ENCODE measurements at places on chromosomes 3 and 15.

DNA sequence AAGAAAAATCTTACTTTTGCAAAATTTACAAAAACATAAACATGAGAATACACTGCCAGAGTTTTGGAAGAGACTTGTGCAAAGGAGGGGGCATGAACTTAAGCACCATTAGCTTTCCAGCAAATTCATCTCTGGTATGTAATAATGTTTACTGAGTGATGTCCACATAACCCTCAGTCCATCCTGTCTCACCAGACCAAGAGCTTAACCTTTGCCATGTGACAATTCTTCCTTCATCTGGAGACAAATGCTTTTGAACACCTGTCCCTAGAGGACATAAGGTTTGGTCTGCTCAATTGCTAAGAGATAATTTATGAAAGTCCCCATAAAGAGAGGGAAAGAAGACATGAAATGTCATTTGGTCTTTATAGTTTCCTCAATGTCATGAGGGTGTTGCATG lies 412.3 kb downstream of the ERC2 start:
- no peak for DNase-seq

GRCh38 chr15:35583863-35584528 lies 38.0 kb upstream of the DPH6 start:
- no peak for DNase-seq

DNA sequence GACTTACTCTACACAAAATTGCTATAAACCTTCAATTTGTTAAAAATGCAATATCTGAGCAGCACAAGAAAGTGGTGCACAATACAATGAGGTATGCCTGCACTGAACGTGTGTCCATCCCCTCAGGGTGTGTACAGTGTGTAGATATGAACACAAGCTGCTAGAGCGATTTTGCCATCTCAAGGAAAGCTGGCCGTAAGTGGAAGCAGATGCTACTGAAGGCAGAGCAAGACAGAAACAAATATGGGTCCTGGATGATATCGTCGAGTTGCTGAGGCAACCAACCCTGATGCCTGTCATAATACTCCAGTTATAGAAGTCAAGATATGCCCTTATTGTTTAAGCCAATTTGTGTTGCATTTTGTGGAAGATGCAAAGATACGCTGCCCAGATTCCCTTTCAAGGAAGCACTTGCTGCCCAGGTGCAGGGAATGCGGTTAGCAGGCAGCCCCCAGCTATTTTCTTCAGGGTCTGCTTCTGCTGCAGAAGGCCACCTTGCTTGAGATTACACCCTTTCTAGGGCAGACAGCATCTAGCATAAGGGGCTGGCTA lies 25.8 kb upstream of the EHHADH start:
- no peak for DNase-seq

DNA sequence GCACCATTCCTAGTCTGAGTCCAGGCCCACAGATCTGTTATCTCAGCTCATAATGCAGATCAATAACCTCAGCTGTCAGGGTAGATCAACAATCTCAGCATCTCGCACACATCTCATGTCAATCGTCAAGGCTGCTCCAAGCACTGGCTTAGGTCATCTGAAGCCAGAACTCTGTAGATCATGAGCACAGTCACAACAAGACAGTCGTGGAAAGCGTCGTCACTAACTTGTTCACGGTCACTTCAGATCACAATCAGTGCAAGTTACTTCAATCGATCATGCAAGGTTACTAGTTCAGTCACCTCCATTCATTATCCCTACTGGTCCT lies 71.8 kb downstream of the RBPMS2 start:
- DNase-seq: no peak

GRCh38 chr3:186255703-186256331 lies 106.2 kb downstream of the DGKG start:
- no peak for DNase-seq

- no peak for DNase-seq
Measured at GRCh38 chr3:31567036-31567435, 34.3 kb downstream of the STT3B start.

DNA sequence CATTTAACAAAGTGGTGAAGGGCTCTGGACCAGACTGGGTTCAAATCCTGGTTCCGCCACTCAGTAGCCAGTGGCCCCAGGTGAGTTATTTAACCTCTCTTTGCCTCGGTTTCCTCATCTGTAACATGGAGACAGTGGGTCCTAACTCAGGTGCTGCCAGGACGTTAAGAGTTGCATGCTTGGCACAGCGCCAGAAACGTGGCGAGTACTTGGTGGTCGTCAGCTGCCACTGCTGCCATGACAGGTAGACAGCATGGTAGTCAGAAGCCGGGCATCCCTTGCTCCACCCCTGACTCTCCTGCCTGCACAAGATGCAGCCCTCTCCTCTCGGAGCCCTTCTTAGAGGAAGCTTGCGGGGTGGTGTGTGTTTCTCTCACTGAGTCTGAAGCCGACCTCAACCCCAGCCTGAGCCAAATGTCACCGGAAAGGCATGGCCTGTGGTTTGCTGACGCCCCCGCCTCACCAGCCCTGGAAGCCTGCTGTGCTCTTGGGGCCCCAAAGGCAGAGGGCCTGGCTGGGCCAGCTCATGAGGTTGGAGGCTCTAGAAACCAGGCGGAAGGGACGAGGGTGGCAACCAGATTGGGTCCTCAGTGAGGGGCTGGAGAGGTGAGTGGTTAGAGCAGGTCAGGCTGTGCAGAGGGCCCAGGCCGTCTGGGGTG lies 160.8 kb upstream of the TLE3 start:
- peak; percentile 44 for DNase-seq

DNA sequence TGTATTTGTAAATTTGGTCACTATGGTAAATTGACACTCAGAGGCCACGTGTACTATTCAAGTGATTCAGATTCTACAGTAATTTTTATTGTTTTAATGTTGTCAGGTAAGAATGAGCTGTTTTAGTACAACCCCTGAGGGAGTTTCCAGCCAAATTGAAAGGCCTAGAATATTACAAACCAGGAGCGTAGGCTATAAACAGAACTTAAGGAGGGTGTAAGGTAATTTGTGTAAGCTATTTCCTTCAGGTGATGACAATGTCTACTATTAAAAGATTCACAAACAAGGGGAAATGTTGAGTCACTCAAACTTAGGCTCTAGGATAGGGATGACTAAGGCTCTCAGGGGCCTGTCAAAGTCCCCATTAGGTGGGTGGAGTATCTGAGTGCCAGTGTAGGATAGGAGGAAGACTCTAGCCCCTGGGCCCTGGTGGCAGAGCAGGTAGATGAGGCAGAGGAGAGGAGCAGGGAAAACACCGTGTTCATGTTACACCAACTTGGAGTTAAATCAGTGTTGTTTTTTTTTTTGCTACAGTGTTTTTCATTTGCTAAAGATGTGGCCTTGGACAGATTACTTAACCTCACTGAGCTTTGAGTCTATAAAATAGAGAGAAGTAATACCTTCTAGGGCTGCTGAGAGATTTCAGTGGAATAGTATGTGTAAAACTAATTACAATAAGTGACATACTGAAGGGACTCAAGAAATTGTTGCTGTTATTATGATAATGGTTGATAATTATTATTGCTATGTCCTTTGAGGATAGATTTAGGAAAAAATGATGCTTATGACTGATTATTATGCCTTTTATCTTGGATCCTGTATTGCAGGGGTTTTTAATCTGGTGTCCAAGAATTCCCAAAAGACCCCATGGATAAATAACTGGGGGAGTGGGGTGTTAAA lies 10.3 kb downstream of the TM4SF1 start:
- peak; percentile 60 for DNase-seq

GRCh38 chr3:168991803-168992202 lies 671.7 kb downstream of the MECOM start:
- DNase-seq: no peak

- DNase-seq: no peak
Measured at GRCh38 chr3:52844290-52844975, 9.6 kb upstream of the MUSTN1 start.

DNA sequence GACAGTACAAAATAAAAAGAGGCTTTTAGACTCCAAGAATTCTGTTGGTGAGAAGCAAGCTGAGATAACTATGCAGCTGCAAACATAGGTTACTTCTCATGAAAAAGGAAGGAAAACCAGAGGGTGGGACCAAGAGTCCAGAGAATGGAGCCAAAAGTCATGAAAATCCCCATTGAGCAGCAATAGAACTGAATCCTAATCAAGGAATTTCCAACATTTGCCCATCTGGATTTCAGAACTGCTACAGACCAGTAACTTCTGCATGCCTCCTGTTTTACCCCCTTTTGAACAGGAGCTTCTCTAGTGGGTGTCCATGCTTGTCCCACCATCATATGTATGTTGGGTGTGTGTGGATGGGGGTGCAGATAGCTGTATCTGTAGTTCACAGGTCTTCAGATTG lies 33.6 kb upstream of the BNC1 start:
- no peak for DNase-seq

DNA sequence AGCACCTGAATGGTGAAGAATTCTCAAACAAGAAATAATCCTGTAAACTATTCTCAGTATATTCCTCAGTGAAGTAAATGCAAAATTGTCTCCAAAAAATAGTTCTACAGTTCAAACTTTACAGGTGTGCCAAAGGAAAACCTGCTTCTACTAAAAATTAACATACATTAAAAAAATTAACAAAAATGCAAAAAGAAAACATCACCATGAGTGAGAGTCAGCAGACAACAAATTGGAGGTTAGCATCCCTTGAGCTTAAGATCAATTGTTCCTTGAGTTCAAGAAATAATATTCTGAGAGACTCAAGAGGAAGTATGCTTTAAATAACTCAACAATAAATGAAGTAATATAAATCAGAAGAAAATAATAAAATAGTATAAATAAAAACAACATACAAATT lies 278.4 kb upstream of the MME start:
- no peak for DNase-seq

GRCh38 chr3:171731691-171732090 lies 78.6 kb downstream of the PLD1 start:
- DNase-seq: no peak

- DNase-seq: no peak
Measured at GRCh38 chr15:69490356-69491037, 37.9 kb downstream of the RPLP1 start.

DNA sequence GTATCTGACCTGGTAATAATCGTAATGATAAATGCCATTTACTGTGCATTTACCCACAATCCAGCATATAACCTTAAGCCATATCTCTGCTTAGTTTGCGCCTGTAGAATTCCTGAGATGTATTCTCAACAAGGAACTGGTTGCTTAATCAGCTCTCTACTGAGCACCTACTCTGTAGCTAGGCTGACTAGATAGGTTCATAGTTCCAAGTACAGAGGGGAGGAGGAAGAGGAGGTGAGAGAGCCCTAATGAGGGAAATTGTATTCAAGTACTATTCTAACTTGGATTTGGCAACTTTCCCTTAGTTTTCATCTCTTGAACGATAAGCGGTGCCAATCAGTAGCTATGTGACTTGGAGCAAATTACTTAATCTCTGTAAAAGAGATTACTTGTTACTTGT lies 5.6 kb upstream of the AKAP13 start:
- DNase-seq: no peak

GRCh38 chr3:13525827-13526625 lies 22.9 kb upstream of the FBLN2 start:
- DNase-seq: no peak

DNA sequence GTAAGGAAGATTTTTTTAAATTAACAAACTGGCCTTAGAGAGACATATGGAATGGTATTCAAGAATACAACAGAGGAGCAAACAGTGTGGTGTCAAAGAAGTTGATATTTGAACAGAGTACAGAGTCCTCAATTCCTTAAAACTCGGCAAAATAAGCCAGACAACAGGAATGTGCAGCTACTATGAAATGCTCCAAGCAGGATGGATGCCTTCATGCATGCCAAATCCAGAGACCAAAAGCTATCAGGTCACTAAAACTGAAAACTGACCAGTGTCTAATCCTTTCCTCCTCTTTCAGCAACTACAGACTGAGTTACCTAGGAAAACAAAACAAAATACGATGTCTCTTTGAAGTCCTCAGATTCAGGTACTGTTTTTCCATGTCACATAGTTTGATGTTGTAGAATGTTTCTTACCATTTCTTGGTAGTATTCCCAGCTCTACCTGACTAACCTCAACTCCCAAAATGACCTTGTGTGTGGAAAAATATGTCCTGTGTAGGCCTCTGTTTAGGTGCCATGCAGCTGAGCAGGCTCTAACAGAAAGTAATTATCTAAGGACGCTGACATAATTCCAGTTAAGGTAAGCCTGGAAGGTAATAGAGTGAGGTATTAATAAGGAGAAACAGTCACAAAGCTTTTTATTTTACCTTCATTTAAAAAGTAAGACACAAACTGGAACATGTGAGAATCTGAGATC lies 46.9 kb downstream of the TBL1XR1 start:
- no peak for DNase-seq

GRCh38 chr3:163450698-163451097 lies 1627.6 kb downstream of the SI start:
- DNase-seq: no peak

DNA sequence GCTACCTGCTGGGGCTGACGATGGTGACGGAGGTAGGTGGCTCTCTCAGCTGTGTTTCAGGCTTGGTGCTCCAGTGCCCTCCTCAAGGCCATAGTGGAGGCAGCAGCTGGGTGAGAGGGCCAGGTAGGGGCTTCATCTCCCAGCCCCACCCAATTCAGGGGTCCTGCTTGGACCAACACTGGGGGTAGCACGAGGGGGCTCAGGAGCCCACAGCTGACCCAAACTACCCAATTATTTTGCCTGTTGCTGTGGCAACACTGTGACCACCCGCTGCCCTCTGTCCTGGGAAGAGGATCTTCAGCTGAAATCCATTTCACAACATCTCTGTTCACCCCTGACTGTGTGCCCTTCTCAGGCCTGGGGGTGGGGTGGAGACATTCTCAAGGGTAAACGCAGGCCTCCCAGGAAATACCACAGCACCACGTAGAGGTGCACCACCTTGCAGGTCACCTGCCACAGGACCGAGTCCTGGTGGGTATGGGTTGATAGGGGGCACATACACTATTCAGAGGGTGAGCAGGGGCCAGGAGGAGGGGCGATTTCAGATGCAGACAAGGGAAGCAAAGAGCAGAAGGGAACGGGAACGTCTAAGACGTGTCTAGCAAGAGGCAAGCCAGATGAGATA lies 62.7 kb downstream of the GRIP2 start:
- DNase-seq: no peak

DNA sequence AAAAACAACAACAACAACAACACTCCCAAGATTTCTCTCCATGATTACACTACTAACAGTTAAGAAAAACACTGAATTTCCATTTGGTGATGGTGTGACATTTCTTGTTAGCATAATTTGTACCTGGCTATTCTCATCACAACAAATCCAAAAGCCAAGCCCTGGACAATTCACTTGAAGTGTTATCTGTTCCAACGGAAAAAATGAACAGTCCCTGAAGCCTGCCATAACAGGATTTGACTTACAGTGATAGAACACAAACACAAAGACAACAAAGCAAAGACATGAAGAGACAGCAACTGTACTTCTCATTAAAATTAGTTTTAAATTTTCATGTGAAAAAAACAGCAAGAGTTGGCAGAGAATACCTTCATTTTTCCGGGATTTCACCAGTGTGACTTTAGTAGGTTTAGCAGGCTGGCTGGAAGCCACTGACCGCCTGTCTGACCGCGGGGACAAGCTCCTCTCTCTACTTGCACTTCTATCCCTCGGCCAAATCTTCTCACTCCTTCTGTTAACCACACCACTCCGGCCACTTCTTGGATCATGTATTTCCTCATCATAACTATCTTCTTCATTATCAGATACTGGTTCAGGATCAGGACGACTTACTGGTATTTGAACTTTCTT lies 56.3 kb downstream of the TJP1 start:
- DNase-seq: no peak

All from urothelium cell line (cell line).